ENCODE measurements at places on chromosomes 16 and 17. TPM values are rescaled to one million over a fixed set of nuclear protein-coding genes. Genes with fewer than 3 reads are reported as not detected.
A peak's percentile ranks its signal among the peaks of the same experiment; 100 is the strongest.

DNA sequence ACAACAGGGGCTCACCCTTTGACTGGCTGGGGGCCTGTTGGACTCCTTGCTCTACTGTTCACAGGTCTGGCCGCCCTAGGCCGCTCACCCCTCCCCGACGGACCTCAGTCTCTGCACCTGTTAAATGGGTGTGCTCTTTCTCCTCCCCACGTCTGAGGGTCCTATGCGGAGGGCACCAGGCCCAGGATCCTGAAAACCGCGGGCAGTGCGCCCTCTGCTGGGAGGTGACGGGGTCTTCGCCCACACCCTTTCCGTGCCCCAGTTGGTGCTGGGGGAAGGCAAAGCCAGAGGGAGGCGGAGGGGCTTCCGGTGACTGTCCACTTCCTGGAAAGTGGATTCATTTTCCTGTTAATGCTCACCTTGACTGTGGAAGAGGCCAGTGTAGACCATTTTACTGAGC lies 1010.9 kb downstream of the KCNJ18 start:
- no peak for DNase-seq

- DNase-seq = no peak
These were observed 214.4 kb upstream of the CACNG5 start for GRCh38 chr17:66620528-66620927.

DNA sequence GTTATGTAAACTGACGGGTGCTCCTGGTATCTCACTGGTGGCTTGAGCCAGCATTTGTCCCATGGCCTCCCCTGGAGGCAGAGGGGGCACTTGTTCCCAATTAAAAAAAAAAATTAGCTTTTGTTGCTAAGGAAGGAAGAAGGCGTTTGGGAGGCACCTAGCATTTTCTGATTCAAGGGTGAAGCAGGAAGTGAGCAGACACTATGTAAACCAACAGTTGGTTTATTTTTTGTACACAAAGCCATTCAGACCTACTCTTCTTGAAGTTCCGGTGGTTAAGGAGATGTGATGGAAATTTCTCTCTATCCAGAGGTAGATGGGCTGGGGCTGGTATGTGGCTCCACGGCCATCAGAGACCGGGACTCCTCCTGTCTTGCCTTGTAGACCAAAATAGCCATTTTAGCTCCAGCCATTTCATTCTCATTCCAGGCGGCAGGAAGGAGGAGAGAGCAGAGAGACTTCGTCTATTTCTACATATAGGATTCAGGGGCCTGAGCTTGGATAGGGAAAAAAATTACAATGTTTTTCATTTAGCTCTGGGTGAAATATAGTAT lies 103.0 kb downstream of the SNX29 start:
- DNase-seq = no peak

GRCh38 chr16:68046106-68046505 lies 23.0 kb downstream of the DUS2 start:
- no peak for DNase-seq

- no peak for DNase-seq
These were observed 4.5 kb upstream of the CCDC57 start for GRCh38 chr17:82217120-82217529.

DNA sequence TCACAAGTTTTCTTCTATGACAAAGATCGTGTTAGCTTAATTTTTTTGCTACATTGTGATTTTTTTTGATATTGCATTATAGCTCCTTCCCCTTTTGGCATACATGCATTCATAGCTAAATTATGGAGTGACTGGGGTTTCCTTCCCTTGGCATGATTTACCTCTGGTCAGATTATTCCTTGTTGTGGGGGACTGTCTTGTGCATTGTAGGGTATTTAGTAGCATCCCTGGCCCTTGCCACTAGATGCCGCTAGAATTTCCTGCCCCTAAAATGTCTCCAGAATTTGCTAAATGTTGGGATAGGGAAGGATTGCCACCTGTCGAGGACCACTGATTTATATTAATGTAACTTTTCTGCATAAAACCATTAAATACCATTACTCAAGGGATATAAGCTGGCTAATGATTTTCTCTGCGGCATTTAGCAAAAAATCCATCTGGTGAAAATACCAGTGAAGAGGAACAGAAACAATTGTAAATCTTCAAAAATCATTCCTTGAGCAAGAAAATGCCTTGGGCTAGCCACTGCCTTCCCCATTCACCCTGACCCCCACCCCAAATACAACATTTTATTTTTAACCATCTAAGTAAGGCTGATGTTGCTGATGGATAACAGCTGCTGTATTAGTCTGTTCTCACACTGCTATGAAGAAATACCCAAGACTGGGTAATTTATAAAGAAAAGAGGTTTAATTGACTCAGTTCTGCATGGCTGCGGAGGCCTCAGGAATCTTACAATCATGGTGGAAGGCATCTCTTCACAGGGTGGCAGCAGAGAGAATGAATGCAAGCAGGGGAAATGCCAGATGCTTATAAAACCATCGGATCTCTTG lies 195.2 kb downstream of the MAP2K6 start:
- no peak for DNase-seq

DNA sequence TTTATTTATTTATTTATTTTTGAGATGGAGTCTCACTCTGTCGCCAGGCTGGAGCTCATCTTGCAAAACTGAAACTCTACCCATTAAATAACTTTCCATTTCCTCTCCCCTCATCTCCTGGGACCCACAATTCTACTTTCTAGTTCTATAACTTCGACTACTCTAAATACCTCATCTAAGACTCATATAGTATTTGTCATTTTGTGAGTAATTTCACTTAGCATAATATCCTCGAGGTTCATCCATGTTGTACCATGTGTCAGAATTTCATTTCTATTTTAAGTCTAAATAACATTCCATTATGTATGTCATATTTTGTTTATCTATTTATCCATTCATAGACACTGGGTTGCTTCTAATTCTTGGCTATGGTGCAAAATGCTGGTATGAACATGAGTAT lies 5.1 kb upstream of the NT5M start:
- no peak for DNase-seq

GRCh38 chr16:70416748-70417616 lies 21.9 kb downstream of the ST3GAL2 start:
- peak; percentile 71 for DNase-seq

DNA sequence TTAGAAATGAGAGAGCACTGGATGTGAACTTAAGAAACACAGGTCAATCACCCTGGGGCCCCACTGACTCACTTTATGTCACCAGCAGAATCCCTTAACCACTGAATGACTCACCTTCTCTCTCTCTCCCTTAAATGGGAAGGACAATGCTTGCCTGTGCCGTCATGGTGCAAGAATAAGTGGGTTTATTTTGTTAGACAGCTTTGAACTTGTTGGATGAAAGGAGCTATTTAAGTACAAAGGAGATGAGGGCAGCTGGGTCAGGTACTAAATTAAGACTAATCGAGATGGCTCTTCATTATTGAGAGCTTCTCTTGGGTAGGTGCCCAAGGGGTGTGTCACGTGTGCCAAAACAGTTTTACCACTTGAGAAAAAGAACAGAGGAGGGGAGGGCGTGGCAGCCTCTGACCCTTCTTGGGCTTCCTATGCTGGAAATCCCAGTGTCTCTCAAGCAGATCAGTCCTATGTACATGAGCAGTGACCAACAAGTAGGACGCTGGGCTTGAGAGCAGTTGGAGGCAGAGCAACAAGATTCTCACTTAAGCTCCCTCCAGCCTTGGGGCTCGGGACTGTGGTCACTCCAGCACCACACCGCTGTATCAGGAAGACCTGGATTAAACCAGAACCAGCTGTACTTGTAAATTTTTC lies 6.7 kb upstream of the KRT31 start:
- no peak for DNase-seq

DNA sequence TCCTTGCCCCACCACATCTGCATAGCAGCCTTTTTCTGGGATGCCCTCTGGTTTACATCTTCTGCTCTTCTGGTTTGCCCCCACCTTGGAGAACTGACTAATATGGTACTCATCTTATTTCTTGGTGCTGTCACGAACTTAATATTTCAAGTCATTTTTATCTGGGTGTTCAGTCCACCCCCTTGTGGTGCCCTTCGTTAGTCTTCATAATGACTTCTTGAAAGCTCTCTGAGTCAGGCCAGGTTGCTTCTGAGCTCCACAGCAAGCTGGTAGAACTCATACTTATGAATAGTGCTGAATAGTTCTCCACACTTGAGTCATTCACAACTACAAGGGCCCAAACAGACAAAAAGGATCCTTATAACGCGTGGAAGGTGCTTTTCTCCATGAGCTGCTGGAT lies 35.8 kb upstream of the TEKT3 start:
- DNase-seq = no peak

DNA sequence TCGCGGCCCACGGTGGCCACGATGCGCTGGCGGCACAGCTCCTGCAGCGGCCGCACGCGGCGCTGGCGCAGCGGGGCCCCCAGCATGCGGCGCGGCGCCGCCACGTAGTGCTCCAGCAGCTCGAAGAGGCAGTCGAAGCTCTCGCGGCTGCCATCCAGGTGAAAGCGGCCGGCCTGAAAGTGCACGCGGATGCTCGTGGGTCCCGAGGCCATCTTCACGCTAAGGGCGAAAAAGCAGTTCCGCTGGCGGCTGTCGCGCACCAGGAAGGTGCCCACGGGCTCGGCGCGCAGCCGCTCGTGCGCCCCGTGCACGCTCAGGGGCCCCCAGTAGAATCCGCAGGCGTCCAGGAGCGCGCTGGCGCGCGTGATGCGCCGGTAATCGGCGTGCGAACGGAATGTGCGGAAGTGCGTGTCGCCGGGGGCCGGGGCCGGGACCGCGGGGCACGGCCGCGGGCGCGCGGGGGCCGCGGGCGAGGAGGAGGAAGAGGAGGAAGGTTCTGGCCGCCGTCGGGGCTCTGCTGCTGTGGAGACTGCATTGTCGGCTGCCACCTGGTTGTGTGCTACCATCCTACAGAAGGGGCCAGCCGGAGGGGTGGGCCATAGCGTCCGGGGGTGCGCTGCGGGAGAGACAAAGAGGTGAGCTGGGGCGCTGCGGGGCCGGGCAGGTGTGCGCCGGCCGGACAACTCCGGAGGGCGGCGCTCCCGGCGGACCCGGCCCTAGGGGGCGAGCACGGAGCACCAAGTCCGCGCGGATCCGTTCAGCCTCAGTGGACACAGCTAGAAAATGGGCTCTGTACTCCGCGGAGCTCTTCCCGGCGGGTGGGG lies 879 bp downstream of the SOCS1 start:
- DNase-seq = peak; percentile 59

GRCh38 chr16:4601036-4601863 lies 13.4 kb downstream of the UBALD1 start:
- DNase-seq = no peak

DNA sequence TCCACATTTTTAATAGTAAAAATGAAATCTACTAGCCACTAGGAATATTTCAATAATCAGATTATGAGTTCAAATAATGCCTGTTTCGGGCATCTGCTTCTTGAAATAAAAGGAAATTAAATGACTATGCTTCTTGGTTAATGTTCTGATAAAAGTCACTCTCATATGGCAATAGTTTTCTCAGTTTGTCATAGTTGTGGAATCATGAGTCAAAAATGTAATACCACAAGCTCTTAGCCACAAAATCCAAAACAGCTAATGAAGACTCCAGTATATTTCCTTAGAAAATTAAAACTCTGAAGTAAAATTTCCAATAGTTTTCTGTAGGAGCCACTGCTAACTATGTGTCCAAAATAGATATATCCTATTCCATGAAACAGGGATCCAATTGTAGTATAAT lies 676.3 kb upstream of the CDH8 start:
- no peak for DNase-seq

DNA sequence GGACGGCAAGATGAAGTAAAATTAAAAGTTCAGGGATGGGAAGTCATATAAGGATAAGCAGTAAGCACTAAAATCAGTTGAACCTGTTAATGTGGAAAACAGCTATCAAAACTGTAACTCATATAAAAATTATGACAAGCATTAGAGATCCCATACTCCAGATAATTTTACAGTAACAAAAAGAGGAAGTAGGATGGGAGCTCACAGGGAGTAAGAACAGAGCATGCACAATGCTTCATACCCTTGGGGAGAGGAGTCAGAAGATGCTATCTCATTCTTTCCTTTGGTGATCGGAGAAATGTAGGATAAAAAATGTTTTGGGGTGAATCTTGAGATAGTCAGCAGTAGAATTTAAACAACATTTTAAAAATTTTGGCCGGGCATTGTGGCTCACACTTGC lies 164.7 kb upstream of the CACNG5 start:
- no peak for DNase-seq

DNA sequence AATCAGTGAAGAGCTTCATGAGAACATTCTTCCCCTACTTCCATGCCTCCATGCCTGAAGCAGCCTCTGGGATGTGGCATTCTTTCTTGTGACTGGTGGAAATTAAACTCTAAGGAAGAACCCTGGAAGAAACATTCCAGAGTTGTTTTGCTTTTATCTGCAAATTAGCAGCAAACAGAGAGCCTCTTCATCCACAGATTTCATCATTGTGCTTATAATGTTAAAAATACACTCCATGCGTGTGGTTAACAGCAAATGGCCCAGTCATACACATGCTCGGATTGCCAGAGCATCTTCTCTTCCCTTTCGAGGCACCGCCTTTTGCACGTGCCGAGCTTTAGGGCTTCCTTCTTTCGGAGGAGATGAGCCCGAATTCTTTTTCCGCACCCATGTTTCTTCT lies 411.3 kb downstream of the SNX29 start:
- DNase-seq = no peak

- DNase-seq = no peak
These were observed 16.7 kb upstream of the CD300A start for GRCh38 chr17:74449773-74450172.

DNA sequence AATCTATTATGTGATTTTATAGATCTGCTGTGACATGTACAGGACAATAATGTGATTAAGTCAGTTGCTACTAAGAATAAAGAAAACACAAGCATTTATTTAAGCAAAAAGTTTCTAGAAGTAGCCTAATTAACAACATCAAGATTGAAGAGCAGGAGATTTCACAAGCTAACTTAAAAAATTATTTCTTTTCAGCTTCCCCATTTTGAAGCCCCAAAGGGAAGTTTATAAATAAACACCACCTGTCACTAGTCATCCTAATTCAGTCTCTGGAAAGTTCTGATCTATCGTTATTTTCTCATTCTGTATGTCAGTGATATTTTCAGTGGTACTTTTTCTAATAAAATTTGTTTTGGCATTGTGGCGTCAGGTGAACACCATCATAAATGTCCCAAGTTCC lies 8.3 kb downstream of the CAPNS2 start:
- DNase-seq = no peak

PLEKHH3 gene
- polyA plus RNA-seq = not detected

CLDN9 gene
- polyA plus RNA-seq = not detected

PRR15L gene
- not detected for polyA plus RNA-seq

TMEM100 gene
- polyA plus RNA-seq = not detected

CSF3 gene
- polyA plus RNA-seq = not detected

RAMP2 gene
- not detected for polyA plus RNA-seq

KIF2B gene
- not detected for polyA plus RNA-seq

MAPT gene
- polyA plus RNA-seq = 0.29 TPM

DHRS7B gene
- 11.7 TPM for polyA plus RNA-seq

CLEC18A gene
- not detected for polyA plus RNA-seq

Measured in naive B cell (primary cell).